ENCODE measurements at places on chromosomes 1 and 21.
A peak's percentile ranks its signal among the peaks of the same experiment; 100 is the strongest.

DNA sequence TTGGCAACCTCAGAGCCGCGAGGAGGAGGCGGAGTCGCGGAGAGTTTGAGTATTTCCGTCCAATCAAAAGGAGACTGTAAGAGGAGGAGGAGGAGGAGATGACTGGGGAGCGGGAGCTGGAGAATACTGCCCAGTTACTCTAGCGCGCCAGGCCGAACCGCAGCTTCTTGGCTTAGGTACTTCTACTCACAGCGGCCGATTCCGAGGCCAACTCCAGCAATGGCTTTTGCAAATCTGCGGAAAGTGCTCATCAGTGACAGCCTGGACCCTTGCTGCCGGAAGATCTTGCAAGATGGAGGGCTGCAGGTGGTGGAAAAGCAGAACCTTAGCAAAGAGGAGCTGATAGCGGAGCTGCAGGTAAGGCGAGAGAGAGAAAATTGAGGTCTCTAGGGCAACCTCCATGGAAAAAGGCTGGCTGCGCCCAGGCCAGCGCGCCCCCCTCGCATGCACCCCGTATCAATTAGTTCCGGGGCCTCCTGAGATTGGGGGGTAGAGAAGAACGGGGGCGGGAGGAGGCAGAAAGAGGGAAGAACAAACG, at the start of gene PHGDH:
TSS of gene PHGDH (plus strand) at position 131 of the 538 bp plus-strand sequence. CDS start at position 220, 89 bp downstream.
- DNase-seq, result peak; percentile 4

DNA sequence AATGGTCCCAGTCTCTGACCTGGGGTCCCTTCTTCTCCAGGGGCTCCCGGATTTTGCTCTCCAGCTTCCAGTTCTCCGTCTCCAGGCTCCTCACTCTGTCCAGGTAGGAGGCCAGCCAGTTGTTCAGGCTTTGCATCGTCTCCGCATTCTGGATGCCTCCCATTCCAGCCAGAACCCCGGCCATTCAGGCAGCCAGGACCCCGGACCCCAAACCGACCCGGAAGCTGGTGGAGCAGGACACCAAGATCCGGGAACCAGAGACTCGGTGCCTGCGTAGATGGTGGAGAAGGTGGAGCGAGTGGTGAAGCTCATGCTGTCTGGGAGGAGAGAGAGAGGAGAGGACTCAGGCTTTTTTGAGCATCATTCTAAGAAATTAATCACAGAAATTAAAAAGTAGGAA, 572.4 kb upstream of the NCAM2 start:
- no peak for DNase-seq

DNA sequence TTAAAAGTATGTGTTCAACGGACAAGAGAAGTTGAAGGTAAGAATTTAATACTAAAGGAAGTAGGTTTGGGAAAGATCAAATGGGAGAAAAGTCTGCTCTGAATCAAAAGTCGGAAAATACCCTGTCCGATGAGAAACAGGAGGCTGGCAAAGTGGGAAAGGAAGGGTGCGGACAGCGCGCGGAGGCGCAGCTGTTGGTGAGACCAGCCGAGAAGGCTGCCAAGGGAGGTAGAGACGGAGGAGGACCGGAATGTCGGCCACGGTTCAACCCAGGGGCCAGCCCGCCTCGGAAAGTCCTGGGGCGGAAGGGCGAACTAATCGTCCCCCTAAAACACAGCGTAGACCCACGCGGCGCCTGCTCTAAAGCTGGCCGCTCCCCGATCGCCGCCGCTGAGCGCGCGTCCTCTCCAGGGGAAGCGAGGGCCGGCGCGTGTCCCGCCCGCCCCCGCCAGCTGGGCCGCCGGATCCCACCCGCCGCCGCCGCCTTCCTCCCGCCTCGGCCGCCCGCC, 639 bp upstream of the SPATA1 start:
- DNase-seq, result no peak

DNA sequence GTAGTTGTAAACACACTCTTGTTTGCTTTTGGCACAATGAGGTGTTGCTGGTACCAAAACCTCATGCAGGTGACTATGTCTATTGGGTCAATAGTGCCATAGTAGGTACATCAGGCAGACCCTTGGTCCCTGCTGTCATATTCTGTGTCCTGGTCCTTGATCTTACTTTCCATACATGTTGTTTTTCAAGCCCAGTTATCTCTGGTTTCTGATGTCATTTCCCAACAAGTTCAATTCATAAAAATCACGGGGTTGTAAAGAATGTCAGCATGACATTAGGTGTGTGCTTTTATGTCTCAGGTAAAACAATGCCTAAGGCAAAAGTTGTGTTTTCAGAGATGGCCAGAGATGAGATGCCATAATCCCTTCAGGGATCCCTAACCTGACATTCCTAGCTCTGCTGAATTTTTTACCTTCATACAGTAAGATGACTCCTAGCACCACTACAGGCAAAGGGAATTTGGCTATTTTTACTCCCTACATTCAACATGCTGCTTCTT, 390.3 kb upstream of the PKN2 start:
- DNase-seq, result no peak

DNA sequence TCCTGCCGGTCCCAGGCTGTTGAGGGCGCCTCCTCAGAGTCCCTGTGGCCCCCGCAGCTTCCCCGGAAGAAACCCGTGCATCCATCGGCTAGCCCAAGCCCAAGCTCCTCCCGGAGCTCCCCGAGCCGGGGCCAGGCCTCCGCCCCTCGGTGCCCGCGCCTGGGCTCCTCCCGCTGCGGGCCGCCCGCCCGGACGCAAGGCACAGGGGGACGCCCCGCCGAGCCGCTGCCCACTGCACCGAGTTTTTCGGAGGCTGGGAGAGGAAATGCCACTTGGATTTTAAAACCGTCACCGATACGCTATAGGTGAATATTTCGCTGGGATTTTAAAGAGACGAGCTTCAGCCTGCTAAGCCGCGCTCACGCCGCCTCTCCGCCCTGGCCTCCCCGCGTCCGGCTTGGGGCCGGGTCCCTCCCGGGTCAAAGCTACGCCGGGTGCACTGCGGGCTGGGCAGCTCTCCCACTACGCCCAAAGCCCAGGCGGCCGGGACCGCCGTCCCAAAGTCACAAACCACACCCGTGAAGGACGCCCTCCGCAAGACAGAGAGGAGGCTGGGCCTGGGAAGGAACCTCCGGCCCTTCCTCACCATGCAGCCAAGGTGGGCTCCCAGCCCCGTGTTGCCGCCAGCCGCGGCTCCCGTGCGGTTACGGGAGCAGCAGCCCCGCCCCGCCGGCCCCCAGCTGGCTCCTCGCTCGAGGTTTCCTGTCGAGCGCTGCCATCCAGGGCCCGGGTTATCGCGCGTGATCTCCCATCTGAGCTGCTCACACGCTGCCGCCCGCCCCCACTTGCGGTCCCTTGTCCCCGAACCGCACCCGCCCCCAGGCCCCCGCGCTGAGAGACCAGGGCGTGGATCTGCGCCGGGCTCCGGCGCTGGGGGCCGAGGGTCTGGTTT, 63.2 kb downstream of the CD247 start:
- peak; percentile 73 for DNase-seq

DNA sequence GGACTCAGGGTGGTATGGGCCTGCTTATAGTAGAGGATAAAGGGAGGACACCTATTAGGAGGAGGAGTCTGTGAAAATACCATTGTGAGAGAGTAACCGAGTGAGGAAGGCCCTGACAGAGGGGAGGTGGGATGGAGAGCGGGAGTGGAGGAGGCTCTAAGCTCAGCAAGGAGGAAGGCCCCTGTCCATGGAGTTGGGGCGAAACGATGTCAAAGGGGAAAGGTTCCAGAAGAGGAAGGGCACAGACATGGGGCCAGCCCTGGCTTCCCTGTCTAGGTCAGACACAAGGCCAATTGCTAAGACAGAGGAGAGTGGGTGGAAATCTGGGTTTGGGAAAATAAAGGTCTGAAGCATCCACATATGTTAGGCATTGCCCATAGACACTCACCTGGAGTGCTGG, 44.2 kb downstream of the ELK4 start:
- no peak for DNase-seq

DNA sequence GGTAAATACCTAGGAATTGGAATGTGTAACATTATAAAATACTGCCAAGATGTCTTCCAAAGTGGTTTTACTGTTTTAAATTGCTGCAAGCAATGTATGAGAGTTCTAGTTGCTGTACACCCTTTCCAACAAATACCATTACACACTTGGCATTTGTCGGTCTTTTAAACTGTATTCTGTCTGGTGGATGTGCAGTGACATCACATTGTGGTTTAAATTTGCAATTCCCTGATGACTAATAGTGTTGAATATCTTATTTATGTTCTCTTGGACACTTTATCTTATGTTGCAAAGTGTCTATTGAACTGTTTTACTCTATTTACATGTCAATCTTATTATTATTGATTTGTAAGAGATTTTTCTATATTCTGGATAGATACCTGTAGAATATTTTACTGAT, 561.2 kb upstream of the B3GALT2 start:
- no peak for DNase-seq

DNA sequence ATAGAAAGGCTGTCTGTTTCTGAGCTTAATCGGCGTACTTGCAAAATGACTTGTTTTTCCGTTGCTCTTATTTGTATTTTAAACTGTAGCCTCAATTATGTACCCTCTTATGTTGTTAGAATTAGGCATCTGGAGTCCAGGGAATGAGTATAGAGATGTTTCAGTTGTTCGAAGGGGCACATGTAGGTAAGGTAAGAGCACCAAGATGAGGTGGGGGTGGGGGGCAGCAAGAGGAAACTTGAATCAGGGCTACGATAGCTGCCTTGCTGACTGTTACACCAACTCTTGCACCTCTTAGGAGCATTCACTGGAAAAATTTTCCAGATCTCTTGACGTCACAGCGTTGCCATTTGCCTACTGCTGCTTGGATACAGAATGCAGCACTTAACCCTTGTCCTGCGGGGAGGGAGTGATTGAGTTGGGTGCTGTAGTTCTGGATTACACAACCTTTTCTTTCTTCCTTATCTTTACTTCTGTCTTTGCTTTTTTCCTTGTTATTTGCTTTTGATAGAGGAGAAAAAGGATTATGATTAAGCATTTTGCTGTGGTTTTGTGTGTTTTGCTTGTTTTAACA, 3.2 kb downstream of the ATP1B1 start:
- no peak for DNase-seq

DNA sequence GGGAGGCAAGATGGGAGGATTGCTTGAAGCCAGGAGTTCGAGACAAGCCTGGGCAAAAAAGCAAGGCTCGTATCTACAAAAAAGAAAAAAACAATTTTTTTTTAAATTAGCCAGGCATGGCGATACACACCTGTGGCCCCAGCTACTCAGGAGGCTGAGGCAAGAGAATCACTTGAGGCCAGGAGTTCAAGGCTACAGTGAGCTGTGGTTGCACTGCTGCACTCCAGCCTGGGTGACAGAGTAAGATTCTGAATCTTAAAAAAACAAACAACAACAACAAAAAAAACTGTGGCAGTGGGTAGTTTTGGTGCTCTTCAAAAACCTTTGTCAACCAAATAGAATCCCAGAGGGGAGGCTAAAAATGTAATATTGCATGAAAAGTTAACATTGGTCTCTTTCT, 734 bp downstream of the PTPN22 start:
- DNase-seq, result no peak

GRCh38 chr1:1000357-1001056, 610 bp upstream of the HES4 start:
- peak; percentile 44 for DNase-seq

All from activated gamma-delta T cell treated with anti-CD3 and anti-CD28 coated beads, Interleukin-2, amount 50 U/mL, for 16 hours (primary cell).